H1 (cell line): ENCODE measurements at places on chromosomes 6 and 20. TPM values are rescaled to one million over a fixed set of nuclear protein-coding genes. Genes with fewer than 3 reads are reported as not detected.

The SLC17A3 gene
- not detected in 2 replicates for total RNA-seq

The CCM2L gene
- 5.5 and 6.0 TPM in 2 replicates for total RNA-seq

The NKX2-4 gene
- total RNA-seq = 0.19 and 0.37 TPM in 2 replicates

The FAXC gene
- total RNA-seq = 25.6 and 29.8 TPM in 2 replicates

- DNase-seq = no peak
These were observed 52.5 kb downstream of the HIVEP1 start for GRCh38 chr6:12064538-12065071.

DNA sequence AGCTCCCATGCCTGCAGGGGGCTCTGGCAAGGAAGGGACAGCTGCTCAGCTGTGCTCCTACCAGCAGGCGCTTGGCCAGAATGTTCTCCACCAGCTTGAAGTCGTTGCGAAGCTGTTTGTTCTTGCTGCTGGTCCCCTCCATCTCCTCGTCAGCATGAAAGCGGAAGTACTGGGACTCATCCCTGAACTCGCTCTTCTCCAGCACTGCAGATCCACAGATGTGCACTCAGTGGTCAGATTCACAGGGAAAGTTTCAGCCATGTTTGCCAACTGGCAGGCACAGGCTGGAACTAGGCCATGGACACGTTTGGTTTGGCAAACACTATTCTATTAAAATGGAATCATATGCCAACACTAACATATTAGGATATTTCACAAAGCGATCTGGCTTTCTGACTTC, 167.9 kb downstream of the PREX1 start:
- no peak for DNase-seq

- no peak for DNase-seq
These were observed 1.2 kb upstream of the RAB22A start for GRCh38 chr20:58308290-58308679.

- DNase-seq = no peak
These were observed 498.6 kb downstream of the BTBD3 start for GRCh38 chr20:12416281-12416680.

DNA sequence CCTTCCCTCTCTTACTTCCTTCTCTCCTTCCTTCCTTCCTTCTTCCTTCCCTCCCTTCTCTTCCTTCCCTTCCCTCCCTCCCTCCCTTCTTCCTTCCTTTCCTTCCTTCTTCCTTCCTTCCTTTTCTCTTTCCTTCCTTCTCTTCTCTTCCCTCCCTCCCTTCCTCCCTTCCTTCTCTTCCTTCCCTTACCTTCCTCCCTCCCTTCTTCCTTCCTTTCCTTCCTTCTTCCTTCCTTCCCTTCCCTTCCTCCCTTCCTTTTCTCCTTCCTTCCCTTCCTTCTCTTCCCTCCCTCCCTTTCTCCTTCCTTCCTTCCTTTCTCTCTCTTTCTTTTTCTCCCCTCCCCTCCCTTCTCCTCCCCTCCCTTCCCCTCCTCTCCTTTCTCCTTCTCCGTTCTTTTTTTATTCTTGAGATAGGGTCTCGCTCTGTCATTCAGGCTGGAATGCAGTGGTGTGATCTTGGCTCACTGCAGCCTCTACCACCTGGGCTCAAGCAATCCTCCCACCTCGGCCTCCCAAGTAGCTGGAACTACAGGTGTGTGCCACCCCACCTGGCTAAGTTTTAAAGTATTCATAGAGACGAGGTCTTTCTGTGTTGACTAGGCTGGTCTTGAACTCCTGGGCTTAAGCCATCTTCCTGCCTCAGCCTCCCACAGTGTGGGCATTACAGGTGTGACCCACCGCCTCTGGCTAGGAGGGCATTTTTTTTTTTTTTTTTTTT, 1.1 kb upstream of the ZNF512B start:
- no peak for DNase-seq

- no peak for DNase-seq
These were observed 93.6 kb downstream of the NCR2 start for GRCh38 chr6:41428996-41429421.

The CALHM5 gene
- 0.09 and 0.17 TPM in 2 replicates for total RNA-seq

DNA sequence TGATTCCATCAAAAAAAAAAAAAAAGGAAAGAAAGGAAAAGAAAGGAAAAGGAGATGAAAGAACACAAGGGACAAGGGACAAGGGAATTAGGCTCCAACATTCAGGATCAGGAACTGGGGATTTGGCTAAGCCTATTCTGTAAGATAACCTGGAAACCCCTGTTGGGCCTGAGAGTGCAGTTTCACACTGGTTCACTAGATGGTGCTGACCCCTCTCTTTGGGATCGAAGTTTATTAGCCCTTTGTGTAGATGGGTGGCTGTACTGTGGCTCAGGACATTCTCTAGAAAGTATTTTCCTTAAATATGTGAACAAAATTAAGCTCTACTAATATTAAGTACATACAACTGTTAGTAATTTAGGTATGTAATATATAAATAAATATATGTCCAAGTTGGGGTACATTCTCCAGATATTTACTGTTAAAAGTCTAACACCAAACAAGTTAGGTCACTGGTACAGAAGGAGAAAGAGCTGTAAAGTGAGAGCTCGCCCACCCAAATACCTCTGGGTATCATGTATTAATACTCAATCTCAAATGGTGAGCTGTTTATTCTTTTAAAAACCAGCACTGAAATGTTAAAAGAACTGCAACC, 6.3 kb downstream of the OR2A4 start:
- DNase-seq = peak; percentile 63

DNA sequence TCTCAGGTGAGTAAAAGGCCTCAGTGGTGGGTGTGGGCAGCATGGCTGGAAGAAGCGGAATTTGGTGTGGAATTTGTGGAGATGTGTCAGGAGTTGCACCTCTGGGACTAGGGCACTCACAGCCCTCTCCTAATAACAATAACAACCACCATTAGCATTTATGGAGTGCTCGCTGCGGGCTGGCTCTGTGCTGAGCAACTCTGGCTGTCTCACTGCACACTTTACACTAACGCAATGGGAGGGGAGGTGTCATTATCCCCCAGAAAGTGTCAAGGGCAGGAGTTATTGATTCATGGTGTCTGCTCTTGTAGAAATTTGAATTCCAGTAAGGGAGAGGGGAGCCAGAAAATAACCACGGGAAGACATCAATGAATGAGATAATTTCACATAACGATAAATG, 22.7 kb upstream of the SCRT2 start:
- no peak for DNase-seq

DNA sequence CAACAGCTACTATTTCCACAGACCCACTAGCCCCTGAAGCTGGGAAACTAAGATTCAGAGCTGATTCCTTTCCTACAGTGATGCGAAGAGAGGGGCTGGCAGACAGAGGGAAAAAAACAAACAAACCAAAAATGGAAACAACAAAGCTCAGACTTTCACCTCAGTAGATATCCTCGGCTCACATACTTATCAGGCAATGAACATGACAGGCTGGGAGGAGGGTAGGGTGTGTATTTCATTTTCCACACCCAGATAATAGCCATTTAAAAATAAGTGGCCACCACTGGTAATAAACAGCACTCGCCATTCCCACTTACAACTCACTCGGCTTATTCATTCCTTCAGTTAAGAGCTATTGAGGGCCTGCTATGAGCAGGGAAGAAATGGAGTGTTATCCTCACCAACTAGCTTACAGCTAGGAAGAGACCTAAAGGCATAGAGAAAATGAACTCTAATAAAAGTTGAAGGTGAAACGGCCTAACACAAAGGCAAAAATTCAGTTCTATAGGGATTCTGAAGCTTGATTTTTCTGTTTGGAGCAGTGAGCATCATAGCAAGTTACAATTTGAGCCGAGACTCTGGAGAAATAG, 32.0 kb upstream of the SPTLC3 start:
- no peak for DNase-seq

DNA sequence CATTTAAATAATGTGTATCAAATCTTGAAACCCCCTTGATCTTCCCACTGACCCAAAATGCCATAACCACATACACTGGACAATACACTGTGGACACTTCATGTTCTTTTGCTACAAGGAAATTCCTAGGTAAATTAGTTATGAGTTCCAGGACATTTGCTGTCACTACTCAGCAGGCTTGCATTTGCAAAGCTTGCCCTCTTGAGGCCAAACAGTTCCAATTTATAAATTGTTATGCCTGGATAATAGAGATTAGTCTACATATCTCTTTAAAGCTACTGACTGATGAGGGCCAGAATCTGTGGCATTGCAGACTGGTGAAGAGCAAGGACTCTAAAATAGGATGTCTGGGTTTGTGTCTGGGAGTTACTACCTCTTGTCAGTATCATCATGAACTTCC, 17.4 kb upstream of the RAB32 start:
- DNase-seq = no peak

DNA sequence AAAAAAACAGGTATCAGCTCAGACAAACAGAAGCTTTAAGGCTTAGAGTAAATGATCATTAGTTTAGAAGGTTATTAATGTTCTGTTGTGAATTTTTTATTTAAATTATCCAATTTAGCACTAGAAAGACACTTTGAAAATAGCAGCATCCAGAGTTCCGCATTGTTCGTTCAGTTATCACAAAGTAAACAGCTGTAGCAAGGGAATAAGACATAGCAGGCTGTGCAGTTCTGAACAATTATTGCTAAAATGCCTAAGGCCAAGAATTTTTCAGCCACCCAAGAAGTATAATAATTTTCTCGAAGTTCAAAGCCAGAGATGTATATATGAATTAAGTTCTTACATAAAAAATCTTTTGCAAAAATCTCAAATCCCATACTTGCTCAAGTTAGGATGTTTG, 8.0 kb upstream of the TNFAIP3 start:
- no peak for DNase-seq

The NNAT gene
- 66.8 and 71.5 TPM in 2 replicates for total RNA-seq

The RAET1L gene
- total RNA-seq = not detected in 2 replicates

The SLC22A2 gene
- 1.2 and 1.4 TPM in 2 replicates for total RNA-seq

DNA sequence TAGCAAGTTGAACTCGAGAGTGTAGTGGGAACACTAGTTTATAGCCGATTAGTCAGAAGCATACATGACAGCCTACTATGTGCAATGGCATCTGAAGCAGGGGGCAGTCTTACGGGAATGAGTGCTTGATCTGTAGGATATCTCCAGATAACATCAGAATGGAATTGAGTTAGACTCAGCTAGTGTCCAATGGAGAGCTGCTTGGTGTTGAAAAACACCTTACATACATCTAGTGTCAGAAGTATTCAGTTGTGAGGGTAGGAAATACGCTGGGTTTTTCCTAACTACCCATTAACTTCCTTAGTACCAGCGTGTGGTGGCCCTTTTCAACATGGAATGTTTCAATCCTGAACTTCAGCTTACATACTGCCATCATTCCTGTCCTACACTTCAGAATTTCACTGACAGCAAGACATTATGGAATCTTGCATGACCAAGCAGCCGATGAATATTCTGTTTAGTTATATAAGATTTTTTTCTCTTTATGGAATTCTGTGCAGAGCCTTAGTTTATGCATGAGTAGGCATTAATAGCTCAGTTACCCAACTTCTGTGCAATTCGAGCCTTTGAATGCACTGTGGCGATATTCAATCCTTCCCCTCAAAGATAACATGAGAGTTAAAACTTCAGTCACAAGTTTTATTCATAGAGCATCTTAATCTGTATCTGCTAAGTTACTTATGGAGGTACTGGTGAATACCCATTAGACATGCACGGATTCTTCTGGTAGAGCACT, 218.6 kb upstream of the MOCS1 start:
- no peak for DNase-seq

DNA sequence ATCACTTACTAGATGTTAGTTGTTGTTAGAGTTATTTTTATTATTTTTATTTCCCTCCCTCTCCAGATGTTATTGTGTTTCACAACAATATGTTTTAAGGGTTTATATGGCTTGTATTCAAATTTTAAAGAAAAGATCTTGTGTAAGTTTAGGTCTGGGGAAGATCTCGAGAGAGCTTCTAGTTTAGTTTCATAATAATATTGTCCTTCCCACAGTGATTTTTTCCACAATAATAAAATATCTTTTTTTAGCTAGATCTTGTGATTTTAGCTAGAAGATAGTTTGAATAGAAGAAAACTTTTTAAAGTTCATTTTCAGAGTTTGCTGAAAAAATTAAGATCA, 55.0 kb downstream of the ADGRG6 start:
- DNase-seq = no peak

GRCh38 chr20:51562332-51563173, 20.0 kb upstream of the NFATC2 start:
- peak; percentile 85 for DNase-seq

DNA sequence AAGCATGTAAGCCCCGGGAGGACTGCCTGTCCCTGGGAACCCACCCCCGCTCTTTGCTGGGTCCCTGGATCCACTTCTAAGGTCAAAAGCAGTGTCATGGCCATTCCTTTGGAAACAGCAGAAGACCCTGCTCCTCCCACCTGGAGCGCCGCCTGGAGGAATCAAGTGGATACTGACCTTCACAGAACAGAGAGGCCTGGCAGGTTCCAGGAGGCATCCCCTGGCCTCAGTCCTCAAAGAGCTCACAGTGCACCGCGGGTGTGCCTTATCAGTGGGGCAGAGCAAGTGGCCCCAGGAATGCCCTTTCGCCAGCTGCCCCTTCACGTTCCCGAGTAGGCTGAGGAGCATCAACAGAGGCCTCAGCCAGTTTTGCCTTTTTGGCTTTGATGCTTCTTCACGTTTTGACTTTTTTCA, 11.1 kb upstream of the SLC4A11 start:
- DNase-seq = peak; percentile 86

The DLL1 gene
- 3.8 and 5.6 TPM in 2 replicates for total RNA-seq

- no peak for DNase-seq
These were observed 24.2 kb downstream of the PRDM1 start for GRCh38 chr6:106110164-106110826.

The NUP153 gene
- 84.8 and 86.8 TPM in 2 replicates for total RNA-seq

- no peak for DNase-seq
These were observed 54.2 kb downstream of the SYNDIG1 start for GRCh38 chr20:24523661-24524060.

DNA sequence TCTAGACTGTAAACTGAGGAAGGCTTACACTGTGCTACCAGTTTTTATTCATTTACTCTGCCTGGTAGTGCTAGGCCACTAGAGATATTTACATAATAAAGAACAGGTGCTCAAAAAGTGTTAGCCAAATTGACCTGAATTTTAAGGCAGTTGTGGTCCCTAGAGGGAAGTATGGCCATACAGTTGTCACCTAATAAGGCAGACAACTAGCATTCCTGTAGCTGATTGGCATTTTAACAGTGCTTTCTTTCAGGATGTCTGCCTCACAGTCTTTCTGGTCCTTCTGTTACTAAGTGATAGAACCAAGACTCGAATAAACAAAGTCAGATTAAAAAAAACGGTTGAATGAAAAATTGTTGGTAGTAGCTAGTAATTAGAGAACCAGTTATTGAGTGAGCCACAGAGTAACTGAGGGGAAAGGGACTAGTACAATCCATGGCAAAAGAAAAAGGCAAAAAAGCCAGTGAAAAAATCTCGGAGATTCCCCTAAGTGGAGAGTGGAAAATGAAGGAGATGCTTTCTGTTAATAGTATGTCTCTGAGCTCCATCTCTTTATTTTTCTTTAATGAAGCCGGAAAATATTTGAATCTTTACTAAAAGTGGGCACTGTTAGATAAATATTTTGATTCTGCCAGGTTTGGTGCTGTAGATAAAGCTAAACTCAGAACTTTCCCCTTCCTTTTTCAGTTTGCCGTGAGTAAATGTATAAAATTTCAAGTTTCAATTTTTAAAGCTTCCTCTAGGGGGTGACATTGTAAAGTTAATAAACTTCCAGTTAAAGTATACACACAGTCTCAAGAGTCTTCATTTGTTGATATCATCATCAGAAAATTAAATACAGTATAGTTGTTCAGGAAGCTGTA, 9.1 kb downstream of the VTA1 start:
- peak; percentile 10 for DNase-seq
